Stimulated activated CD4-positive, alpha-beta T cell treated with anti-CD3 and anti-CD28 coated beads, Interleukin-4, amount 100 ng/mL, for 24 hours (primary cell): ENCODE measurements at places on chromosomes 3 and 15.

DNA sequence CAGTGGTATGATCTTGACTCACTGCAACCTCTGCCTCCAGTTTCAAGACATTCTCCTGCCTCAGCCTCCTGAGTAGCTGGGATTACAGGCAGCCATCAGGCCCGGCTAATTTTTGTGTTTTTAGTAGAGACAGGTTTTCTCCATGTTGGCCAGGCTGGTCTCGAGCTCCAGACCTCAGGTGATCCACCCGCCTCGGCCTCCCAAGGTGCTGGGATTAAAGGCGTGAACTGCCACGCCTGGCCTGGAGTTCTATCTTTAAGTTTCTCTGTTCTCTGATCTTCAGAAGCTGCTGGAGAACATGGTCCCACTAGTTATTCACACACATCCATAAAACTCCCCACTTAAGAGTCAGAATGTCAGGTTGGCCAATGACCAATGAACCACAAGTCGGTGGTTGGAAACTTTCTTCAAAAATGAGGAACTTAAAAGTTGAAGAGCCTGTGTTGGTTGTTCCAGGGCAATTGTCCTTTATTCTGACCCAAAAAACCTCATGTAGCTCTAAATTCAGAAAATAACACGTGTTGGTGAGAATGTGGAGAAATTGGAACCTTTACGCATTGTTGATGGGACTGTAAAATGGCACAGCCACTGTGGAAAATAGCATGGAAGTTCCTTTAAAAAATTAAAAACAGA lies 55.9 kb upstream of the PIK3CB start:
- DNase-seq = no peak

- no peak for DNase-seq
These were observed 33.6 kb upstream of the APH1B start for GRCh38 chr15:63243776-63244175.

DNA sequence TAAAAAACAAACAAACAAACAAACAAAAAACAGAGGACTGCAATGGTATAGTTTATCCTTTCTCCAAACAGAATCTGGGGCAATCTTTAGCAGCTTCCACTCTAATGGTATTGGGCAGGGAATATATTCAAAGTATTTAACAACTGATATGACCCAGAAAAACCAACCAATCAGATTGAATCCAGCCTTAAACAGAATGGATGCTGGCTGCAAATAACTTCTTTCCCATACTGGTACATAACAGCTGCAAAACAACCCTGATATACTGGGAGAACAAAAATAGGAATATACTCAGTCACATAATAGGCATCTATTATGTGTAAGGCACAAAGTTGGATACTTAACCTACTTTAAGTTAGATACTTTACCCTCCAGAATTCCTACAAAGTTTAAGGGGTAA lies 49.1 kb downstream of the UBR1 start:
- DNase-seq = no peak

DNA sequence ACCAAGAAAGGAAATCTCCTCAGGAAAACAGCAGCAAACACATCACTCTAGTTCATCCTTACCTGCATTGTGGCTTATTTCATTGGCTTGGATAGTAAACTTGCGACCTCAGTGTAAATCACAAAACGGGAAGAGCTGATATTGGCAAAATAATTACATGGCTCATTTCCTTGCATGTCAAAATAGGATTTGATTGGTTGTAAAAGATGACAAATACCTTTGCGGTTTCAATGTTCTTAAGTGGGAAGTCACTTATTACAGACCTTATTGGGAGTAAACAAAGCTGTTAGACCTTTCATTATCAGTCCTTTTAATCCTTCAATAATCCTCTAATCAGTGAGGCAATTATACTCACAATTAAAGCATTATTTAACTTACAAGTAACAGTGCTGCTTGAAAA lies 590.6 kb downstream of the MAGI1 start:
- no peak for DNase-seq

GRCh38 chr15:78438619-78439285 lies 736 bp downstream of the IREB2 start:
- DNase-seq = peak; percentile 49

GRCh38 chr3:47283193-47283537 lies 421 bp downstream of the KLHL18 start:
- peak; percentile 20 for DNase-seq

GRCh38 chr15:88719654-88720053 lies 80.8 kb downstream of the ISG20 start:
- DNase-seq = no peak

DNA sequence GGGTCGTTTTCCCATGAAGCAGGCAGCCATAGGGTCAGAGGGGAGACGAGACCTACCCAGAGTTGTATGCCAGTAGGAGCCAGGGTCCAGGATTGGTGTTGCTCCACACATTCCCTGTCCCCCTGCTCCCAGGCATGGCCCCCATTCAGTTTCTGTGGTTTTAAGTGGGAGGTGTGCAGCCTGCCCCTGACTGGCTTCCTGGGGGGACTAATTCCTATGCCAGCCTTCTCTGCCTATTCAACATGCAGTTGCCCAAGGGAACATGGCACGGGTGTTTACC lies 126.3 kb downstream of the EEFSEC start:
- no peak for DNase-seq

DNA sequence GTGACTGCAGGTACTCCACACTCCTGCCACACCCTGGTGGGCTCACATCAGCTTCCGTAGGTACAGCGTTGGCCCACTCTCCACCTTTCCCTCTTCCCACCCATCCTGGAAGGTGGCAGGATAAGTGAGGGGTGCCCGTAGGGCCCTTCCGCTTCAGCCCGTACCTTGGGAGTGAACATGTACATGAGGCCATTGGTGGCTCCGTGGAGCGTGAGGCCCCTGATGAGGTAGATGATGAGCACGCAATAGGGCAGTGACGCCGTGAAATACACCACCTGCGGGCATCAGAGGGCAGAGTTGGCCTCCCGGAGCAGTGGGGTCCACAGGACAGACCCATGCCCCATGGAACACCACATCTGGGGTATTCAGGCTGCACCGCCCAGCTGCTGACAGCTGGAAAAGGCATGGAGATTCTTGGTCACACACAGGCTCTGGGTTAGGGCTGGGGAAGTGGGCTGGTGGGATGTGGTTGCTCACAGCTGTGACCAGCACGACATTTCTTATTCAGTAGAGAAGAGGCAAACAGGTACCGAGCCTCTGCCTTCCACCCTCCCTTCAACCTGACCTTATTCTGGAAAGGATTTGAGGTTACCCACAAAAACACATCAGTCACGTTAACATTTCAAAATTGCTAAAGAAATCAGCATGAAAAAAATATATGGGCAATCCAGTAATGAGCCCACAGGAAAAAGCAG lies 23.8 kb downstream of the SLC6A20 start:
- no peak for DNase-seq

- no peak for DNase-seq
These were observed 109.0 kb downstream of the VGLL4 start for GRCh38 chr3:11534793-11535101.

DNA sequence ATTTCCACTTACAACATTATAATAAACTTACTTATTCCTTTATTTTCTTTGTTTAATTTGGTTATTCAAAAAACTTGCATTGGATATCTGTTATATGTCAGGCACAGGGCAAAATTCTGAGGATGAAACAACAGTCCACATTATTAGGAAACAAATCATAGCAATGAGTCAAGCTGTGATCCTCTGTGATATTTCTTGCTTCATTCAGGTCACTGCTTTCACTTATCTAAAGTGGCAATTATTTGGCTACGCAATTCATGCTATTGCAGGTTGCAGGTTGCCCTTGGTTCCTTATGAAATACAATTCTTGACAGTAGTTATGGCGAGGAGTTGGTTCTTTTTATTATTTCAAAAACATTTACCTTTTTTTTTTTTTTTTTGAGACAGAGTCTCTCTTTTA lies 66.4 kb upstream of the CNTN6 start:
- no peak for DNase-seq
